ENCODE measurements at places on chromosomes 7 and 10. TPM values are rescaled to one million over a fixed set of nuclear protein-coding genes. Genes with fewer than 3 reads are reported as not detected.

DNA sequence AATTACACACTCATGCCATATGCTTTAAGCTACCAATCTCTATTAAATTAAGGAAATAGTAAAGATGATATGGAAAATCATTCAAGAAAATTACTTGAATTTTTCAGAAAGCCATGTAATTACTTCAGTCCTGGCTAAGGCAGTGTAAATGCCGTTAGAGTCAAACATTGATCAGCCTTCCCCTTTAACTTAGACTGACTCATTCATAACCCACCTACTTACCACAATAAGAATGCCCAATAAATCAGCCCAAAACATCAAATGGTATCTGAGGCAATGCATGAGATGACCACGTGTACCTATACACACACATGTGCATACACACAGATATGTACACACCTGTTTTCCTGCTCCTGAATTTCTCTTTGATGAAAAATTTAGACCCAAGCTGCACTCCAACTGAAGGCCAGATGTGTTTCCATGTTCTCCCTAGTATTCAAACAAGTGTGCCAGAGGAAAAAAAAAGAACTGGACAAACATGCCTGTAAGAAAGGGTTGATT, 30.2 kb upstream of the PDE1C start:
- no peak for DNase-seq

DNA sequence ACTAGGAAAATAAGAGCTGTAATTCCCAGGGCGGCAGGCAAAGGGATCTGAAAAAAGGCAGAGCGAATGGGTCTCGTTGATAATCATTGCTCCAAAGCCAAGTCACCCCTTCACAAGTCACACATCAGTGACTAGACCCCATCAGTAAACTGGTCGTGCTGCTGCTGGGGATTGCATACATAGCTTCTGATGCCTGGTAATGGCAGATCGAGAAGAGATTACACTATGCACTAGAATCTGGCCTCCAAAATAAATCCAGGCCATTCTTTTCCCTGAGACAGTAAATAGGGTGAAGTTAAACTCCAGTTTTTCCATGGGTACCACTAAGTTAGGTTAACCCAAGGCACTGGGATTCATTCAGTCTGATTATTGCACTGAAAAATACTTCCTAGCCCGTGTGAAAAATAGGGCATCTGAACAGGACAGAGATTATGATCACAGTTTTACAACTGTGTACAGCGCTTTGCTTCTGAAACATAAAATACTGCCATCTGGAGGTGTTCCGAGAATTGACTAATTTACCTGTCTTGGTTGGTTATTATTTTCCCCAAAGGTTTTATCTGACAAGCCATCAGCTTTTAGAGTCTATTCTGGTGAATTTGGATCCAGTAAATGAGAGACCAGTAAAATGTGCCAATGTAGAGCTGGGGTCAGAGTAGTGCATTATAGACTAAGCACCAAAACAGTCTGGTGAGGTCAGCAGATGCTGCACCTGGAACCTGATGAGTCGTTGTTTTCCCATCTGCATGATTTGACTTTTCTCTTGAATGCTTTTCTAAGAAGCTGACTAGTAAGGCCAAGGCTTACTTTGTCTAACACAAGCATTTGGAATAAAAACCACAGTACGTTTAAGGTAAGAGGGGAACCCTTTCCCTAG, 82.9 kb upstream of the AFAP1L2 start:
- no peak for DNase-seq

The TMEM243 gene
- polyA plus RNA-seq, result 47.2 TPM

The CDHR3 gene
- polyA plus RNA-seq, result 6.9 TPM

GRCh38 chr7:148909568-148909967, 25.5 kb upstream of the EZH2 start:
- DNase-seq, result no peak

The EGR2 gene
- 1.5 TPM for polyA plus RNA-seq

DNA sequence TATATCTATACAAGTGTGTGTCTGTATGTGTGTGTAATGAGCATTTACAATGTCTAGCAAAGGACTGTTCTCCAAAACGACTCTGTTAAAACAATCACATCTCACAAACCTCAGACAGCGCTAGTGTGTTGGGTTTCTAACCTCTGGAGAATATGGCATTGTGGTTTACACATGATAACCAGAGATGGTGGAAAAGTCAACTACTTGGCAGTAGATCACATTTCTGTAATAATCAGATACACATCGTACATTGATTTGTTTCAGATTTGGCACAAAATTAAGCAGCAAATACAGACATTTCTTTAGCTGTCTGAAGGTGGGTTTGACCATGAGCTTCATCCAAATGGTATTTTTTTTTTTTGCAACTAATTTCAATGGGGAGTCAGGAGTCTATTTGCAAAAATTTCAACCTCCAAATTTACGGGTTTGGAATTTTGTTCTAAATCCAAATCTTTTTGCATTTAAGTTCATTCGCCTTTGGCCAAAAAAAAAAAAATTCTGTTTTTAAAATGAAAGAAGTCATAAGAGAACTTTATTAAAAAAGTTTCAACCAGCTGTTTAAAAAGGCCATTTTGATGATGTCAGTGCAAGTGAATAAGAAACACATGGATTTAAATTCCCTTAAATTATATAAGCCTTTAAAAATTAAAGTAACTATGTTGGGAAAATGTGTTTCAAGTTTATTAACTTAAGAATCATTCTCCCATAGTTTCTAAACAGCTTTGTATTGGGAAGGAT, 127.8 kb downstream of the TMEM26 start:
- no peak for DNase-seq

The INSYN2A gene
- polyA plus RNA-seq, result 8.7 TPM

DNA sequence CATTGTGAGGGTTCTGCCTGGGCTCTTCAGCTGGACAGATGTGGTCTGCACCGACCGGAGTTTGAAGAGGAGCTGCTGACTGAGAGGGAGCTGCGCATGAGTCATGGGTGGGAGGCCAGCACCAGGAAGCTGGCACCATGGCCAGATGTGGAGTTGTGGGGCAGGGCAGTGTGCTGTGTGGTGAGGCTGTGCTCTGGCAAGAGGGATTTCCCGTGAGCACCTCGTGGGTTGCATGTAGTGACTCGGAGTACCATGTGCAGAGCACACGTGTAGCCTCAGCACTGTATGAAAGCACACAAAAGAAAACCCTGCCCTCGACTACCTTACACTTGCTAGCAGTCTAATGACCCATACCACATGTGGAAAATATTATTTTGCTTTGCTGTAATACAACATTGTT, 103.4 kb downstream of the WNT2 start:
- no peak for DNase-seq

DNA sequence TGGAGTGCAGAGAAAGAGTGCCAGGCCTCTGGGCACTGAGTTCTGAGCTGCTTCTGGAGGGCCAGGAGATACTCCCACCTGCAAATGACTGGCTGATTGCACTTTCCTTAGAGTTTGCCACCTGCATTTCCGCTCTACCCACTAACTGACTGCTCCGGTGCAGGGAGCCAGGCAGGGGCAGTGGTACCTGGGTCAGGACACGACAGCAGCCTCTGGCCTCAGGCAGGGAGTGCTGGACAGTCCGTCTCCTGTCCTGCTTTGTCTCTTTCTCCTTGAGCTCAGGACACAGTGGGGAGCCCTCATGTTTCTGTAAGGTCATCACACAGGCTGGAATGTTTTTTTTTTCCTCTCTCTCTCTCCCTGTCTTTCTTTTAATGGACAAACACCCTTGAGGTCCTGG, 252.0 kb downstream of the DPP6 start:
- no peak for DNase-seq
